ENCODE measurements at places on chromosomes 6 and 20.

- no peak for DNase-seq
Observed at GRCh38 chr6:85432554-85432953, 17.3 kb upstream of the NT5E start.

- no peak for DNase-seq
Observed at GRCh38 chr6:158787395-158787794, 31.8 kb downstream of the EZR start.

DNA sequence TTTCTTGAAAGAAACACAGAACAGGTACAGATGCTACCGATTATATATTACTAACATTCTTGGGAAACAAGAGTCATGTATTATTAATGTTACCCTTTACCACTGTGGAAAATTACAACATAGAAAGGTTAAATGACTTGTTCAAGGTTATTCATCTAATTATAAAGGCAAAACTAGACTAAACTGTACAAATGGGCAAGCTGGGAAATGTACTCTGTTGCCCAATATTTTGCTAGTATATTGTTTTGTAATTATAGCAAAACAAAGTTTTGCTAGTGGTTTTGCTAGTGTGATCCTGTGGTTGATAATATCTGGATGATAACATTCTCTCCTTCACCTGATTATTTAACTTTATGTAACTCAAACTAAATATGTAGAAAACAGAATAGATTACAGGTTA is 96.5 kb downstream of the TINAG start:
- DNase-seq = no peak

DNA sequence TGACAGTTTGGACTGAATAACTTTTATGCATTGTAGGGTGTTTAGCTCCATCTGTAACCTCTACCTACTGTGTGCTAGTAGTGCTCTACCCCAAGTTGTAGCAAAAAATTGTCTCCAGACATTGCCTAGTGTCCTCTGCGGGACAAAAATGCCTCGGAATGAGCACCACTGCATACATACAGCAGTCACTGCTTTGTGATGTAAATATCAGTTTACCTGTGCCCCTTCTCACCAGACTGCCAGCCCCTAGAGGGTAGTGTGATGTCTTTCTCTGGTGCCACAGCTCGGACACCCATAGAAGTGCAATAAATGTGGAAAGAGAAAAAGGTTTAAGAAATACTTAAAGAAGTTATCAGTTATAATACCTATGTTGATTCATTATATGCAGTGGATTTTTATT is 25.1 kb downstream of the TMEM200A start:
- DNase-seq = no peak

All from T-cell (primary cell).